ENCODE measurements at places on chromosomes 5 and 9.
A peak's percentile ranks its signal among the peaks of the same experiment; 100 is the strongest.

DNA sequence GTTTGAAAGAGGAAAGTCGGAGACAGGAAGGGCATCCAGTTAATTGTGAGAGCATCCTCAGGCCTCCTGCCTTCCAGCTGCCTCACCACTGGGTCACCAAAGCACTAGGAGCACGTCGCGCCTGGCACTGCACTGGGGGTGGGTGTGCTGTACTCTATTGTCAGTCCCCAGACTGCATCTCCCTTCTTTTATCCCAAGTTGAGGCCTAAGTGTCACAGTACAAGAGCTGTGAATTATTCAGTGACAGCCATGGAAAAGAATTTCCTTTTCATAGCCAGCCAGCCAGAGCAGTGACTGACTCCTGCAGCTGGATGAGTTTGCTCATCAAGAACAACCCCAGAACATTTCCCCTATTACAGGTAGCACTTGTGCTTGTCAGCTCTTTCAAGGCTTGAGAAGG, 16.3 kb downstream of the CLTA start:
- no peak for DNase-seq

DNA sequence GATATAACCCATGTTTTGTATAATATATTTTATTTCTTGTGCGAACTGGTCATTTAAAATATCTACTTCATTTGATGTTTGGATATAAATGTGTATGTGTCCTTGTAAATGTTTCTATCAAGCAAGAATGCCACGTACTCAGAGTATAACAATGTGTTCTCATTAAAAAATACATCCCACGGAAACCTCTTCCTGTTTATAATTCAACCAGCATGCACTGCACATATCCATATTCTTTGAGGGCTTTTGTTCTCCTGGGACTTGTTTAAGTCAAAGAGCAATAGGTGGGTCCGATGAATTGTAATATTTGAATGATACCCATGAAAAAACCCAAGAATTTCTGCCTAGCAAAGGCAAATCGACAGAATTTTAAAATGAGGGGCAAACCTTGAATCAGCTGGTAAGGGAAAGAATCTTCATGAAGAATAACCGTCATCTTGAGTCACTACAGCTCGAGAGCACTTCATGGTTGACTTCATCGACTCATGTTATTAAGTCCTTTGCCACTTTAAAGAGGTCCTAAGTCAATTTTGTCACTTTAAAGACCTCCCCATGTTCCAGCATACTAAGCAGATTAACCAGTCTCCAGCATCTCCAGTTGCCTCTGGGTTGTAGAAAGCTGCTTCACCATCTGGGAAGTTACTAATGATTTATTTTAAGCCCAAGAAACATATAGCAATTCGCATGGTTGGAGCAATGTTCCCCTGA, 80.6 kb downstream of the NPR3 start:
- no peak for DNase-seq

GRCh38 chr5:113232667-113233066, 202.1 kb downstream of the TSSK1B start:
- DNase-seq: no peak

DNA sequence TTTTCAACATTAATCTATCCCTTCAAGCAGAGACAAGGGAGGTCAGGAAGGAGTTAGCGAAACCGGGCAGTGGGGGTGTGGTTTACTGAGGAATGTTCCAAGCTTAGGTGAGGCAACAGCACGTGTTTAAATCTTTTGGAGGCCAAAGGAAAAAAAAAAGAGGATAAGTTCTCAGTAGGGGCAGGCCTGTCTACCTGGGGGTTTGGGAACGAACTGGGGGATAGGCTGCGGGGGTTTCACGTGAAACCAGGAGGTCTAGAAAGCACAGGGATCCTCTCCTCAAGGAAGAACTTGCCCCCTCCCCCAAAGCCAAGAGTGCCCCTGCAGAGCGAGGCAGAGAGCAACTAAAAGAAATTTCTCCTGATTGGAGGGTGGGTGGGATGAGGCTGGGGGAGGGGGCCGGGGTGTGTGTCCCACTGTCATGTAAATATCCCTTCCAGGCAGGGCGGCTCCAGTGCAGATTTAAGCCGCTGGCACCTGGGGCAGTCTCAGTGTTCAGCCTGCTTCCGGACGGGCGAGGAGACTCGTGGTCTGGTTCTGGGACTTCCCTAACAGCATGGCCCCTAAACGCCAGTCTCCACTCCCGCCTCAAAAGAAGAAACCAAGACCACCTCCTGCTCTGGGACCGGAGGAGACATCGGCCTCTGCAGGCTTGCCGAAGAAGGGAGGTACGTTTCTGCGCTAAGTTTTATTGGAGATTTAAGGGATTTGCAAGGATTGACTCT, 5.5 kb upstream of the SET start:
- peak; percentile 67 for DNase-seq

GRCh38 chr5:175288048-175288621, 155.8 kb downstream of the DRD1 start:
- peak; percentile 96 for DNase-seq

DNA sequence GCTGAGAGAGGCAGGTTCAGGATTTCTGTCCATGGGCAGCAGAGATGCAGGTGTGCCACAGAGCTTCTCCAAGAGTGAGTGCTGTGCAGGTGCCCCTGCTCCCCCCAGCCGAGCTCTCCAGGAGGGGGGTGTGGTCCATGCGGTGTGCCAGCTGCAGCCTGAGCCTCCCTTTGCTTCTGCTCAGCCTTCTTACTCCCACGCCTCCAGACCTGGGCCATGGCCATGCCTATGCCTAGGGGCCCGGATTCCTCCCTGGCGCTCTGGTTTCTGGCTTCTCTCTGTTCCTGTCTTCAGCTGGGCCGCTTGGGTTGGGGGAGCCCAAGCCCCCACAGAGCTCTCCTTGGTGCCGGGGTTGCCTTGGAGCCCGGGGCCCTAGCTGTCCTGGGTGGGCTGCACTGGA, 133.3 kb downstream of the CACNA1B start:
- no peak for DNase-seq

DNA sequence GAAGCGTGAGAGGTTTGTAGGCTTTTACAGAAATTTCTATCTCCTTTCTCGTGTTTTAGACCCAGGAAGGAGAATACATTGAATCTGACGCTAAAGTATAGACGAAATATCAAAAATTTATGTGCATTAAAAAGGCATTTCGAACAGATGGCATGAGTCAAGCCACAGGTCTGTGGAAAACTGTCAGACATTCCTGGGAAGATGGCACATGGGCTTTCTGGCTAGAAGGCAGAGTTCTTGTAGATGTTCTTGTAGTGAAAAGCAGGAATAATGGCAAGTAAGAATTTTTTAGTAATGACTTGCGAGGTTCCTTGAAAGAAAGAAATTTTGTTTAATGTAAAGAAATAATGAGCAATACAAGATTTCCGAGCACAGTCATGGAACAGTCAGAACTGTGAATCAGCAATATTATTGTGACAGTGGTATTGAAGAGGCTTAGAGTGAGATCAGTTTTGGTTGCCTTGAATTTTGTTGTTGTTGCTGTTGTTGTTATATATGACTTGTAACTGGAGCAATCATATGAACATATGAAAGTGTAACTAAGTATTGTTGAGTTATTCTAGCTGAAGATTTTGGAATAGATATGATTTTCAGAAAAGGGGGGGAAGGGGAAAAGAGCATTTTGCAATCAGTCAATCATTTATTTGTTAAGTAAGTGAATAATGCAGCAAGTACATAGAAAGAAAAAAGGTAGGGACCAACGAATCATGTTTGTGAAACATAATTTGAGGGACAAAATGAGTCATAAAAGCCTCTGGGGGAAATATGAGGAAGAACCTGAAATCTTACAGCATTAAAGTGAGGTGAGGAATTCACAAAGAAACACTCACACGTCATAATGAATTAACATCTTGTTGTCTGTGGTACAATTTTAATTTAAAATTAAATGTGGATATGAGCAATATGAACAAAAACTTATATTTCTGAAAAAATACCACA, 339.0 kb upstream of the CTNND2 start:
- no peak for DNase-seq

DNA sequence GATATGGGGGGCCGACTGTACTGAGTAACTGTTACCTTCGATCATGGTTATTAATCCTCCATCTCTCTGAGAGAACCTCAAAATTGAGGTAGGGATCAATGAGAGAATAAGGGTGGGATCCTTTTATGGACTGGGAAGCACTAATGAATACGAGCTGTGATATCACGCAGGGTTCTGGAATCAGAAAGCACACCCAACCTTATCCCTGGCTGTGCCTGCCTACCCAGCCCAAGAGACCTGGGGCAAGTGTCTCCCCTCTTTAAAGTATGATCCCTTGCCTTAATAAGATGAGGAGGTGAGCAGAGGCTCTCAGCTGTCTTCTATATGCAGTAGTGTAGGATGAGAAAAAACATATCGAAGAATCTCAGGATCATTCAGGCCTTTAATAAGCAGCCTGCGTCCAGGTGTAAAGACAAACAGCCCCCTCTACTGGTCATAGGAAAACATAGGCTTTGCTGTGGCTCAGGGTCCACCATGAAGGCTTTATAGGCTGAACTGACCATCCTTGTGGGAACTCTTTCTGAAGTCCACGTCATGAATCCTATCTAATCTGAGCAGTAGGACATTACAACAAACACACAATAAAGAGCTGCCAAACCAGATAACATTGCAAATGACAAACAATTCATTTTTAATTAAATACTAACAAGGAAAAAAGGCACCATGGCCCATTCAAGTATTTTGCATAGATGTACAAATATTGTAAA, 16.8 kb downstream of the NIPAL4 start:
- peak; percentile 54 for DNase-seq

DNA sequence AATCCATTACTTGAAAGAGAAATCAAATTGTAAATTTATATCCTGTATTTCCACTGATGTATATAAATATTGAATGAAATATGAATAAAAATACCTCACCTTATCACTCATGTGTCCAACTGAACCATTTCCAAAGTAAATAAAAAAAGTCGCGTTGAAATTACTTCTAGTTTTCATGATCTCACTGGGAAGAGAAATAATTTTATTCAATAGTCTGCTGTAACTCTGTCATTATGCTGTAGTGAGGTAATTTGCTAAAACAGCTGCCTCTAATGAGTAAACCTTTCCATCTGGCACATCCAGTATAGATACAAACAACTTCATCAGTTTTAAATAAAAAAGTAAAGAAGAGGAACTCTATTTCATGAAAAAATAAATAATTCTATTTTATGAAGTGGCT, 611.5 kb downstream of the ZNF608 start:
- no peak for DNase-seq

- DNase-seq: no peak
Measured at GRCh38 chr5:153659039-153659736, 168.7 kb downstream of the GRIA1 start.

DNA sequence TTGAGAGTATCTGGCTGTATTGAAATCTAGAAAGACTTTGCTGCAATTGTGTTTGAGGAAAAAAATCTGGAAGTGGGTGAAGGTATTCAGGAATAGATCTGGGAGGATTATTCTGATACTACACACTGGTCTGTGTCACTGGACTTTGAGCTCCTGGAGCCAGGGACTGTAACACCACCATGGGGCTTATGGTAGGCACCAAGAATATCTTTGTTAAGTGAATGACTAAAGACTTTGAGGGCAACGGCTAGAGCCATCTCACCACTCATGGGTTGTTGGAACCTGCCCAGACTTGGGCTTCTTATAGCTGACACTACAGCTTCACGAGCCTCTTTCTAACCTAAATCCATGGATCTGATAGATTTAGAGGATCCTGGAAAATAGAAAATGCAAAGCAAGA, 10.2 kb downstream of the NFX1 start:
- DNase-seq: no peak

DNA sequence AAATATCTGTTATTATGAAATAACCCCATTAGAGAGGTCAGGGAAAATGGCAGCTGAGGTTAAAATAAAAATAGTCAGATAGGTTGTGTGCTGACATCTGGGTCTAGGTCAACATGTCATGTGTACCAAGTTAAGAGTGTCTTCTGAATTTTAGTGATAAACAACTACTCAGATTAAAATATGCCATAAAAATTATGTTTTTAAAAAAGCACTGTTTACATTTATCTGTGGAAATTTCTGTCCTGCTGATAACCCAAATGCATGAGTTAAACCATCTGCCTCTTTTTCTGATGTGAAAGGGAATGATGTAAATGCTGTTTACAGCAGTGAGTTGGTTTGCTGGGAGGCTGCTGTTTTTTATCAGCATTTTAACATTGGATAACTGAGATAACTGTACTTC, 361.2 kb upstream of the TARS1 start:
- no peak for DNase-seq

DNA sequence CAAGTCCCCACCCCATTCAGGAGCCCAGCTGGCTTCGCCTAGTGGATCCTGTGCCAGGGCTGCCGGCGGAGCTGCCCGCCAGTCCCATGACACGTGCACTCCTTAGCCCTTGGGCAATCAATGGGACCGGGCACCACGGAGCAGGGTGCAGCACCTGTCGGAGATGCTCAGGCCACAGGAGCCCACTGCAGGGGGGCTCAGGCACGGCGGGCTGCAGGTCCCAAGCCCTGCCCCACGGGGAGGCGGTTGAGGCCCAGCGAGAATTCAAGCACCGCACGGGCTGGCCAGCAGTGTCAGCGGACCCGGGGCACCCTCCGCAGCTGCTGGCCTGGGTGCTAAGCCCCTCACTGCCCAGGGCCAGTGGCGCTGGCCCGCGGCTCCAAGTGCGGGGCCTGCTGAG, 969.7 kb upstream of the CDH10 start:
- no peak for DNase-seq

DNA sequence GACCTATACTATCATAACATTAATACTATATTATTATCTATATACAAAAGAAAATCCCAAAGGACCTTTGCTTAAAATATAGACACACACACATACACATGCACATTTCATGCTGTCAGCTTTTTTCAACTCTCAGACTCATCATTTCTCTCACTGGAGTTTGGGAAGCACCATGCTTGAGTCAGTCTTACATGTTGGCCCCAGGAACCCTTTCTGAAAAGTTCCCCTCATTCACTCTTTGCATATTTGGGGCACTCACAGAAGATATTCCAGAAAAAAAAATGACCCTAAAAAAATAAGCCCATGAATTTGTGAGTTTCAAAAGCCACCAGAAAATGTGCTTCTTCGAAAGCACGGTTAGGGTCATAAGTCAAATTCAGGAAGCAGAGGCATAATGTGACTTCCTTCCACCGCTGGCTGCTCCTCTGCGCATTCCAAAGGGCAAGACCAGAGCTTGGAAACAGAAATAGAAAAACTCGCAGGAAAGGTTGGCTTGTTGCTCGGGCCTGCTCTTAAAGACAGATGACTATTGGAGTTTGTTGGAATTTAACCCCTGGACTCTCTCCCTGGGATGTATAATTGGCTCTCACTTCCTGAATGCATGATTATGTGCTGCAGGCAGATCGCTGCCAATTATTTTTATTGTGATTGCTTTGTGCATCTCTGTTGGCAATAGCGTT, 129.7 kb upstream of the IQGAP2 start:
- DNase-seq: no peak

- DNase-seq: no peak
Measured at GRCh38 chr5:142924135-142924883, 154.1 kb downstream of the ARHGAP26 start.

- DNase-seq: peak; percentile 53
Measured at GRCh38 chr9:132670457-132671391, at the start of gene GTF3C4. Gene GTF3C4, plus strand, starts transcription at chr9:132670464. Its CDS starts 135 bp downstream, at chr9:132670599.

DNA sequence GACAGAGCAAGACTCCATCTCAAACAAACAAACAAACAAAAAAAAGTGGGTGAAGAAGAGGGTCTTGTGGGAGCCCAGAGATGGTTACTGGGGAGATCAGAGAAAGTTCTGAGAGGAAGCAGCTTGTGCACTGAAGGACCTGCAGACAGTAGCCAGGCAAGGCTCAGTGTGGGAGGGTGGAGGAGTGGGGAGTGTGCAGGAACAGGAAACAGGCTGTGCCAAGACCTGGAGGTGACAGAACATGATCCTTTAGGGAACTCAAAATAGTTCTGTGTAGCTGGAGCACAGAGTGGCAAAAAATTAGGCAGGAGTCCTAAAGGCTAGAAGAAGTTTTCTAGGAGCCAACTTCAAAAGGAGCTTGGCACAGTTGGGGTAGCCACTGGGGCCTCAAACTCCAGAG, 19.2 kb upstream of the NANS start:
- DNase-seq: no peak

All from Caki2 (cell line).